ENCODE measurements at places on chromosomes 2 and 18.

- DNase-seq, result no peak
Observed at GRCh38 chr18:13433685-13434084, 215.1 kb downstream of the LDLRAD4 start.

DNA sequence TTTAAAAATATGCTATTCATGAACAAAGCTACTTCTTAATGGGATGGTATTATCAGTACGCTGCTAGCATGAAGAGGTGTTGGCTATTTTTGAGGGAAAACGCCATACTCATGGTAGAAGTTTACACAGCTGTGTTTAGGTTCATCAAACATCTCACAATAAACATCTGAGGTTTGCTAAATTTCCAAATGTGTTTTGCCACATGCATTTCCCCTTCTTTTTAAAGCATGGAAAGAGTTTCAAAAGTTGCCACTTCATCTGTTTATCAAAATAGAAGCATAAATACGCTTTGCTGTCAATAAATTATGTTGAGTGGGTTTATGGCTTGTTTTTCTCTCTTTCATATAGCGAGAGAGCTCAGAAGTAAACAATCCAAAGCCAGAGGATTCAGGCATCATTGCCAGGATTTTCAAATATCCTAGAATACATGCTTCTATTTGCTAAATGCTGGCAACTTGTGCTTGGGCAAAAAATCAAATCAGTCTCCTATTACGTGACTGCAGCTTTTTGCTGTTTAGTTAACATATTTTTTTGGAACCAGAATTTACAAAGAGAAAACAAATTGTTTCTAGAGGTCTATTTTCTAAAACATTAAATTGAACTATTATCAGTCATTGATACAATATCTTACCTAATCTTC, 1919.9 kb upstream of the LRRTM1 start:
- DNase-seq, result no peak

- DNase-seq, result no peak
Observed at GRCh38 chr2:99338029-99338585, 918 bp downstream of the EIF5B start.

DNA sequence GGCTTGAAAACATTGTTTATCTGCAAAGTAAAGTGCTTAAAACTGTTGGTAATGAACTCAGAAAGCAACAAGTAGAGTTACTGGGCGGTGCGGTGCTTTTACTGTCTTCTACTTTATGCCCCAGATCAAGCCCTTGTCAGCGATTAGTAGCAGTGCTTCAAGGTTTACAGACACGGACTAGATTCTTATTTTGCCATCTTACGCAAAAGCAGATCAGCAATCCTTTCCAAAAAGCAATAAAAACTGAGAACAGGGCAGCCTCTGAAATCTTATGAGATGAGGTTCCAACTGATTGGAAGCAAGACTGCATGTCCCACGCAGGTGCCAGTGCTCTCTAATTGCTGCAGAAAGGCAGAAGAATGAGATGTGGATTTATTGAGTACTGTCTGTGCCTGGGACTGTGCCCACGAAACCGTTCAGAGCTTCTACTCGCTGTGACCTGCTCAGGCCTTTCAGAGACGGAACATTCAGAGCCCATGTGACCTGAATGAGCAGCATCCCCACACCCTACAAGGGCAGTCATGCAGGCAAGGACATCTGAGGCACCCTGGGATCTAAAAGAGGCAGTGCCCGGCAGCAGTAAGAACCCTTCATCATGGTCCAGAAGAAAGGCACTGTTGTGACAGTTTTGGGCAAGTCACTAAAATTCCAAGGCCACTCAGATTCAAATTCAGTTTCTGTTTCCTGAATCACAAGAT, 15.7 kb downstream of the COL4A3 start:
- DNase-seq, result no peak

DNA sequence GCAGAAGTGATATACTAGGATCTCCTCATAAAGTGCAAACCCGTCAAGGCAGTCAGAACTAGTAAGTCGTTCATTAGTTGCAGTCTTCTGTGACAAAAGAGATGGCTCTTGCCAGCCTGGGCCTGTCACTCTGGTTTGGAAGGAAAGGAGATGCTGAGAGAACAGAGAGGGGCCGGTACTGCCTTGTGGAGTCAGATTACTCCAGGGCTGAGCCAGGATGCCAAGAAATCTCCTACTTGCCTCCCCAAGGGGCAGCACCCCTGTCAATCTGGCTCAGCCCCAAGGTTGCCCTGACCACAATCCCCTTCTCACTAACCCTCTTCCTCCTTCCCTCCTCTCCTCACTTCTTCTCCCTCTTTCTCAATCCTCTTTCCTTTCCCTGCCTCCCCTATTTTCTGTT, 62.9 kb upstream of the ASPRV1 start:
- DNase-seq, result no peak

DNA sequence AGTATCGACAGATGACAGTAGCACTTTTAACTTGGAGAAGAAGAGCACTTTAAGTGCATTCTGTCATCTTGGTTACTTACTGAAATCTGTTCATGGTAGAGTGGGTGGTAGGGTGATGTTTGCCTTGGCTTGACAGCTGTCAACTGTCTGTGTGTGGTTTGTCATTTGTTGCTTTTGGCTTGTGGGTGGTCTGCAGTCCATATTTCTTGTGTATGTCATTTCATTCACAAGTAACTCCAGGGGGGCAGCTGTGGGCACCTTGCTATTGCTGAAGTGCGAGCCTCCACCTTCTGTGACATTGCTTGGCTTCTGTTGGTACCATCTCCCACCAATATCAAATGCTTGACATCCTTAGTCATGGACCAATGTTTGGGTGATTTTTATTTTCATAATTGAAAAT, 311.6 kb upstream of the NRP2 start:
- DNase-seq, result no peak

DNA sequence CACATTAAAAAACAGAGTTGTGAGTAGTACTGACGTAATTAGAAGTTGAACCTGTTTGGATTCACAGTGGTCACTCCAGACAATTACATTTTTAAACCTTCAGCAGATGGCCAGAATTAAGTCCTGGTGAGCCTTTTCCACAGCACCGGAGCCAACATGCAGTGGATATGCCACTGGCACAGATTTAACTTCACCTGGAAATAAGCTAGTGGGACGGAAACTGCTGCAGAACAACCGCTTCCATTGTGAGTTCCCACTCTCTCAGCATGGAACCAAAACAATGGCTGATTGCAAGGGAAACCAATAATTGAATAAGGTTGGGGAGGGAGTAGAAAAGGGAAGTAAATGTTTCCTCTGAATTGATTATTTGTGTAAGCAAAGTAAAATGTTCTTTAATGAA, 515.1 kb downstream of the STK39 start:
- DNase-seq, result no peak

GRCh38 chr2:173966274-173967098, 1.3 kb upstream of the SP3 start:
- no peak for DNase-seq

DNA sequence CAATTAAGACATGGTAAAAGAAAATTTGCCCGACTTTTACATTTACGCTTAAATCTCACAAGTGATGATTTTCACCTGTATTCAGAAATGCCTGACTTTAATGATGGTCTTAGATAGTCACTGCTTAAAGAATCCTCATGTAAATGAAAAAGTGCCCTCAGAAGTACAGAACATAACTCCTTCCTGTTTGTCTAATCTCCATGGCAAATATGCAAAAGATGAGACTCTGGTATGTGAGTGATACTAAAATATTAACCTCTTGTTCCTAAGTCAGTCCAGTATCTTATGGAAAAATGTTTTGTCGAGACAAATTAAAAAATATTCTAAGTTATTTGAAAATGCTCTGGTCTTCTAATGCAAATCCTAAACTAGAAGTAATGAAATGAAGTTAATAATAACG, 29.2 kb downstream of the KCTD1 start:
- DNase-seq, result no peak

GRCh38 chr2:33764551-33764950, 165.5 kb upstream of the FAM98A start:
- DNase-seq, result no peak

GRCh38 chr2:221680548-221680947, 108.4 kb upstream of the EPHA4 start:
- DNase-seq, result no peak

GRCh38 chr2:172525601-172526000, 30.3 kb upstream of the PDK1 start:
- no peak for DNase-seq

GRCh38 chr2:23065210-23065609, 319.8 kb upstream of the KLHL29 start:
- DNase-seq, result no peak

- DNase-seq, result no peak
Observed at GRCh38 chr18:54679318-54680149, 88.5 kb downstream of the DYNAP start.

- DNase-seq, result no peak
Observed at GRCh38 chr18:58862356-58862755, 2.3 kb upstream of the ZNF532 start.

GRCh38 chr2:64586883-64587481, 62.9 kb downstream of the AFTPH start:
- DNase-seq, result no peak

GRCh38 chr2:60303680-60304079, 249.8 kb downstream of the BCL11A start:
- DNase-seq, result no peak

- DNase-seq, result no peak
Observed at GRCh38 chr2:20288642-20289340, 61.9 kb downstream of the PUM2 start.

DNA sequence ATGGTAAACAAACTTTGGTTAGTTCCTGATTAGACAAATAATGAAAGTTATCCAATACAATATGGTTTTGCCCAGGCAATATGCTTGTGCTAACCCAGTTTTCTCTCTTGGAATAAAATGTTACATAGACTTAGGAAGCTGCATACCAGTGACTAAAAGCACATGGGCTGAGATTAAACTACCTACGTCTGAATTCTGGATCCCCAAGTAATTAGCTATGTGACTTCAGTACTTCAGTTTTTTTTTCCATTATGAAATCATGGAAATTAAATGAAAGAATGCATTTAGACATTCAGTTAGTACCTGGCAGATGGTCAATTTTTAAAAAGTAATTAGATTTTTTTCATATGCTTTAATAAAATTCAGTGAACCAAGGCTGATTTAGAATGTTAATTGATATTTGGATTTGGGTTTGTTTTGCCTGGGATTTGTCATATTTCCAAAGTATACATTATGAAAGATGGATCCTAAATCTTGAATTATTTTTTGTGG, 213.9 kb downstream of the PTH2R start:
- DNase-seq, result no peak

- no peak for DNase-seq
Observed at GRCh38 chr2:215602997-215603396, 167.1 kb upstream of the FN1 start.

DNA sequence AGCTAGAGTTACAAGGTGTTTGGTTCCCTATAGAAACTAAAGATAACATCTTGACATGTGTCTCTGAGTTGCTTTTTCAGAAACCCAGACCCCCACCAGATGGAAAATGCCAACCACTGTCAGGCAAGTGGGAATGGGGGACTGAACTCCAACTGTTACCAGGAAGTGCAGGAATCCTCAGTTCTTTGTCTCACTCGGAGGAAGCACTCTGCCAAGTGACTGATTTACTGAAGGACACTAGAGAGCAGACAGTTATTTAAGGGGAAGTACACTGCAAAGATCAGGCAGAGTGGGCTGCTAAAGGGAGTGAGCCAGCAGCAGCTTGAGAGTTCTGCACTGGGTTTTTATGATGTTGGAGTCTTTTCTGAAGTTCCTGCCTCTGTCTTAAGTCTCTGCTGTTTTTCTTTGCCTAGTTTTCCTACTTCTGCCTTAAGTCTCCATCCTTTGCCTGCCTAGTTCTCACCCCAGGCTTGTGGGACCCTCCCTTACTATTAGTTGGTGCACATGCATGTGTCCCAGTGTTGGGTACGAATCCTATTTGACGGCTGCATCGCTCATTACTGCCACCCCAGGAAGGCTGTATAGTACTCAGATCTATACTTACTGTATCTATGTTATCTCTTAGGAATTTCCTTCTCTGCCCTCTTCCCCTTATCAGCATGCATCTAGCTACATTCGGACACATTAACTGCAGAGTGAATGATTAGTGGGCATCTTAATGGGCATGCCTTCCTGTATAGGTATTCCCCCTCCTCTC, 97.1 kb downstream of the TEX51 start:
- DNase-seq, result no peak

GRCh38 chr2:199589306-199589705, 131.6 kb upstream of the SATB2 start:
- DNase-seq, result no peak

DNA sequence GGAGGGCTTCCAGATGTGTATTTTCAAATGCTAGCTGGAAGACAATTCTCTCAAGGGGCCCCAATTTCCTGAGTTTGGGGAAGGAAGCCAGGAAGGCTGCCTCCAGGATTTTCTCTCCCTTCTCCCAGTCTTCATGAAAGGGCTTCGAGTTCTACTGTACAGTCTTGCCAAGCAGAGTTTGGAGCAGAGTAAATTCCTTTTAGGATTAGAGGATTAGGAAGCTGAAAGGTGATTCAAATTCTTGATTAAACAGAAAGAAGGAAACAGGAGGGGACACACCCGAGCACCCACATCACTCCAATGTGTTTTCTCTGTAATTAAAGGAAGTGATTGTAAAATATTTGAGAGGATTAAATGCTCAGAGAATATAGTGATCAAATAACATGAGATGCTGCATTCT, 217.8 kb downstream of the SETBP1 start:
- DNase-seq, result no peak

GRCh38 chr2:109510136-109511028, 103.4 kb downstream of the SEPTIN10 start:
- peak; percentile 60 for DNase-seq

GRCh38 chr2:241573741-241574140, 15.2 kb downstream of the BOK start:
- no peak for DNase-seq

GRCh38 chr2:133633881-133634409, 65.7 kb upstream of the NCKAP5 start:
- no peak for DNase-seq

DNA sequence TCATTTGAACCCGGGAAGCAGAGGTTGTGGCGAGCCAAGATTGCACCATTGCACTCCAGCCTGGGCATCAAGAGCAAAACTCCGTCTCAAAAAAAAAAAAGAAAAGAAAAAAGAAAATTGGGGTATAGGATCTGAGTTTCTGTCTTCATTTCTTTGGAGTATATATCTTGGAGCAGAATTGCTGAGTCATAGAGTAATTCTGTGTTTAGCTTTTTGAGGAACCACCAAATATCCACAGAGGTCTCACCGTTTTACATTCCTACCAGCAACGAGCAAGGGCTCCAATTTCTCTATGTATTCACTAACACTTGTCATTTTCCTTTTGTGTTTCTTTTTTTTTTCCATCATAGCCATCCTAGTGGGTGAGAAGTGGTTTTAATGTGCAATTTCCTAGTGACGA, 87.6 kb upstream of the TEX51 start:
- no peak for DNase-seq

DNA sequence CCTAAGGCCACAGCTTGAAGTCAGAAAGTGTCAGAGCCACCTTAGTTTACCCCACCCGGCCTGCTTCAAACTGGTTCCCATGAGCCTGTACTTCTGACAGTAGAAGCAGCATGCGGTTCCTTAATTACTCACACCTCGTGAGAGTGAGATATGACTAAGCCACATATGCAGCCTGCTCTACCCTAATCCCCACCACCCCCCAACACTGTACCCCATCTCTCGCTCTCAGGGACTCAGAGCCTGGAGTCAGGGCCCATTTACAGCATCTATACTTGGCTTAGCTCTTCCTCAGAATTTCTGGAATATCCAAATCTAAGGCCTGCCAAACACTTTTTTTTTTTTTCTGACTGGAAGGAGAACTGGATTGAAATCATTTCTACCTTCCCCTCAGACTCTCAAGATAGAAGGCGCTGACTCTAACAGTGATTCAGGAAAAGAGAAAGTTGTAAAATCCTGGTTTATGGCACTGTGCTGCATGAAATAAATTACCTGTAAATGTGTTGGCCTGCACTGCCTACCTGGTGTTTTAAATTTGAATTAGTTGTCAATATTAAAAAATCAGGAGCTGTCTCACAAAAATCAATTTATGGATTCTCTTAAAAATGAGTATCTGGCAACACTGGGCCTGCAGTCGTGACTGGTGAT, 360.0 kb downstream of the RND3 start:
- no peak for DNase-seq
